WERI-Rb-1 (cell line): ENCODE measurements at places on chromosomes 6 and 20.

- DNase-seq = no peak
Measured at GRCh38 chr6:5515200-5515599, 253.9 kb downstream of the FARS2 start.

DNA sequence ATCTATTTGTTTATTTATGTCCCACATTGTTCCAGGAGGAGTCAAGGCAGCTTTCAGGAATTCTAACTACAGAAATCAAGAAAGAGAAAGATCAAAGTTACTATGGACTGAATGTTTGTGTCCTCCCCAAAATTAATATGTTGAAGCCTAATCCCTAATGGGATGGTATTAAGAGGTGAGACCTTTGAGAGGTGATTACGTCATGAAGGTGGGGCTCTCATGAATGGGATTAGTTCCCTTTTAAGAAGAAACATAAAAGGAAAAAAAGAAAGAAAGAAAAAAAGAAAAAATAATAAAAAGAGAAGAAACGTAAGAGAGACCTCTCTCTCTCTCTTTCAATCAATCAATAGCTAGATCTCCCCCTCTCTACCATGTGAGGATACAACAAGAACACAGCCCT, 44.7 kb upstream of the TOP1 start:
- DNase-seq = no peak

- no peak for DNase-seq
Measured at GRCh38 chr6:25165800-25166199, 113.4 kb upstream of the CARMIL1 start.

GRCh38 chr6:130120731-130121130, 102.0 kb downstream of the SAMD3 start:
- no peak for DNase-seq

- DNase-seq = no peak
Measured at GRCh38 chr6:164006459-164006858, 591.9 kb downstream of the QKI start.
